Natural killer cell (primary cell): ENCODE measurements at places on chromosomes 11 and 22. TPM values are rescaled to one million over a fixed set of nuclear protein-coding genes. Genes with fewer than 3 reads are reported as not detected.

DNA sequence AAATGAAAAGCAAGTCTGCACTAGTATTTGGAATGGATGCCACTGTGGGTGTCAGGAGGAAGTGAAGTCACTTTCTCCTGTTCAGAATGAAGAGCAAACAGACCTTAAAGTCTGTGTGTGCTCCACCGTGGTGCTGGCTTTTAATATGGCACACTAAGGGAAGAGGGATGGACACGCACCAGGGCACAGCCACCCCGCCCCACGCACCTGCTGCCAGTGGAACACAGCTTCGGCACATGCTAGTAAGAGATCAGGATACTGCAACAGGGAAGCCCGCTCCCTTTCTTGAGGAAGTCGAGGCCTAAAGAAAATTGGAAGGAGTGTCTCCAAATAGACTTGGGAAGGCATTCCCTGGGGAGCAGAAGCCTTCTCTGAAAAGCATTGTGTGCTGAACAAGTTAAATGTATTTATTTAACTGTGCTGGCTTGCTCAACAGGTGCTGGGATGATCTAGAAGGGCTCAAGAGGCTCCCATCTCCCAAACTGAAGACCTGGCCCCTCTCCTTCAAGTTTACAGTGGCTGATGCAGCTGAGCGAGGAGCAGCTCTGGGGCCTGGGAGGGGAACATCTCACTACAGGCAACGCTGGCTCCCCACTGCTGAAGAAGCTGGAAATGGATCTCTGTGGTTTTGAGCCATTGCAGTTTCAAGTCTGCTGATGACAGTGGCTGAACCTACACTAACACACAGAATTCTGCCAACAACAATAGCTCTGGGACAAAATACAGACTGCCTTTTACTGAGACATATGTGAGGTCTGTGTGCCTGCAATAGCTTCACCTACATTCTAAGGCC lies 504.6 kb upstream of the B3GAT1 start:
- DNase-seq = no peak

DNA sequence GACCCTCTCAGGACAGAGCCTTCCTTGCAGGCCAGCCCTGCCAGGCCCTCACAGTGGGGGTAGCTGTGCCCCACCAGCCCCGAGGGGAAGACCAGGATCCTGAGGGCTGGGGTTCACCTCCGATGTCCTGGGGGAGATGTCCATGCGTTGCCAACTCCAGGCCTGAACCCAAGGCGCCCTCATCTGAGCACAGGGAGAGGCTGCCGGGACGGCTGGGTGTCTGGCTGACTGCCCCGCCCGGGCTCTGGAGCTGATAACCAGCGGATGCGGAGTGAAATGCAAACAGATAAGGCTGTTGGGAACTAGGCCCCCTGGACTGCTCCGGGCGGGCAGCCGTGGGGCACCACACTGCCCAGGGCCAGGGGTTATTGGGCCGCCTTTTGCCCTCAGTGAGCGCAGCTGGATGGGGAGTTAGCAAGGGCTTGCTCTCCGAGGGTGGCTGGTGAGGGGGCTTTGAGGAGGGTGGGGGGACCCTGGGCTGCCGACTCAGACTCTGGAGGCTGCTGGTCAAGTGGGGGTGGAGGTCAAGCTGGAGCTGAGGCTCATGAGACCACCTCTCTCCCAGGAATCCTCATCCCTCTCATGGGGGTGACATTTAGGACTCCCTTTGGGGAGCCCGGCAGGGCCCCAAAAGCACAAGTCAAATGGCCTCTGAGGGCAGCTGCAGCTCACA lies 5.6 kb upstream of the MUC6 start:
- no peak for DNase-seq

DNA sequence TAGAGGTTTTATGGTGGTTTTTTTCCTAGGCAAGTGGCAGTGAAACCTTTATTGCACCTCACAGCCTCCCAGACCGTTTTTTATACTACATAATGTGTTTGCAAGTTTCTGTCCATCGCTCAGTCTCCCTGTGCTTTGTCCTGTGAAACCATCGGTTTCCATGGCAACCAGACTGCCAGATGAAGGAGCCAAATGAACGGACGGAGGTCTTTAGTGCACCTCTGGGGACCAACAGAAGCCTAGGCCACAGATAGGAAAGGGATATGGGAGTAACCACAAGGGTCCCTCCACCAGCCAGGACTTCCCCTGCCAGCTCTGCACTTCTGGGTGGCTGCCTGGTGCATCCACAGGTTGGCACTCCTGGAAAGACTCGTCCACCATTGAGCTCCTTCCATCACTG lies 165.0 kb downstream of the CHST1 start:
- no peak for DNase-seq

- no peak for DNase-seq
Measured at GRCh38 chr11:76598426-76598839, 72.1 kb downstream of the LRRC32 start.

MIEF1 gene
- 25.1 TPM for total RNA-seq

DNA sequence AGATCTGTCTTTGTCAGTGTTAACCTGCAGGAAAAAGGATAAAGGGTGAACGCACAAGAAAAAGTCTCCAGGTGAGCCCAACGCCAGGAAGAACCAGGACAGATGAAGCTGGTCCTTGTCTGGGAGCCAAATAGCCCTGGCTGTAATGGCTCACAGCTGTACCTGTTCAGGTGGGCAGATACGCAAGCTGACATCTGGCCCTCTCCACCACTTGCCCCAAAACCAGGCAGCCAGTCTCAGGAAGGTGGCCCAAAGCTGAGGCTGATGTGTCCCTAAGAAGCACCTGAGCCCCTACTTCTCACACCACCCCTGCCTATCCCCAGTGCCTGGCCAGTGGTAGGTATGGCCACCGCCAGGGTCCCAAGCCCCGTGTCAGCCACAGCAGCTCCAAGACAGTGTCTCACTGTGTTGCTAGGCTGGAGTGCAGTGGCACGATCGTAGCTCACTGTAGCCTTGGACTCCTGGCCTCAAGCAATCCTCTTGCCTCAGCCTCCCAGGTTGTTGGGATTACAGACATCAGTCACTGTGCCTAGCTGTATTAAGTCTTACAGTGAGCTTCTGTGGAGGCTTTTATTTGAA lies 14.8 kb downstream of the TOP3B start:
- DNase-seq = no peak

DNA sequence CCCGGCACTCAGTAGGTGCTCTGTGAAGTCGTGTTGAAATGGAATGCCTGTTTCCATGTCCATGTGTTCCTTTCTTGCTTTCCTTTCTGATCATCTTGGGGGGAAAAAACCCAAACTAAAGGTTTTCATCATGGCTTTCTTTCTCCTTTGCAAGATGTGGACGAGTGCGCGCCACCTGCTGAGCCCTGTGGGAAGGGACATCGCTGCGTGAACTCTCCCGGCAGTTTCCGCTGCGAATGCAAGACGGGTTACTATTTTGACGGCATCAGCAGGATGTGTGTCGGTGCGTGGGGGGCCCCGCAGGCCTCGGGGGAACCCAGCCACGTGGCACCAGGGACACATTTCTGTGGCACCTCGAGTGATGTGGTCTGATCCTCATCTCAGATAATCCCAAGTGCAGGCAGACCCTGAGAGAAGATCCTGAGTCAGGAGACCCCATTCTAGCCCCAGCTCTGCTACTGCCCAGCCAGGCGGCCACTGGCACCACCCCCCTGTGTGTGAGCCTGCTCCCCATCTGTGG lies 39.4 kb downstream of the FBLN1 start:
- no peak for DNase-seq

CNGA4 gene
- total RNA-seq = 0.35 TPM

GRCh38 chr11:72443016-72443415 lies 8.7 kb upstream of the CLPB start:
- DNase-seq = no peak

DNA sequence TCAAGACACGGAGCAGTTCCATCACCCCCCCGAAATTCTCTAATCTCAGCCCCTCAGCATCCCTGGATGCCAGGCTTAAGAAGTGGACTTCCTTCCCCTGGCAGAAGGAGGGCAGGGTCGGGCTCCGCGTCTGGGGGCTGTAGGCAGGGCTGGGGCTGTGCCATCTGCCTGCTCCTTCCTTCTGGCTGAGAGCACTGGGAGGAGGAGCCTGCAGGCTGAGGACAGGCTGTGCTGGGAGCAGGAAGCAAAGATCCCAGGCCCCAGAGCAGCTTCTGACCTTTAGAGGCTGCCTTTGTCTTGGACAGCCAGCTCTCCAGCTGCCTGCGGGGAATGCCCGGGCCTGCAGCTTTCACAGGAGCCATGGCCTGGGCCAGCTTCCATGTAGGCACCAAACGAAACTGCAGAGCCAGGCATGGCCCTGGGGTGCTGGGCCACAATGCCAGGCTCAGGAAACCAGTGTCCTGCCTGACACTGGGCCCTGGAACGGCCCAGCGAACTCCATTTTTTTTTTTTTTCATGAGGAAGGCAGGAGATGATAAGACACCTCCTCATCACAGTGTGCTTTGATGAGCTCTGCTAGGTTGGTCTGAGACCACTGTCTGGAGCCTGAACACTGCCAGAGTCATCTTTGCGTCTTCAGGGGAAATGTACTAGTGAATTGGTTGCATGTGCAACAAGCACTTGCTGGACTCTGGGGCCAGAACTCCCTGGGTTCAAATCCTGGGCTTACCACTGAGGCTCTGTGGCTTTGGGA lies 67.9 kb downstream of the MCM5 start:
- no peak for DNase-seq

DNA sequence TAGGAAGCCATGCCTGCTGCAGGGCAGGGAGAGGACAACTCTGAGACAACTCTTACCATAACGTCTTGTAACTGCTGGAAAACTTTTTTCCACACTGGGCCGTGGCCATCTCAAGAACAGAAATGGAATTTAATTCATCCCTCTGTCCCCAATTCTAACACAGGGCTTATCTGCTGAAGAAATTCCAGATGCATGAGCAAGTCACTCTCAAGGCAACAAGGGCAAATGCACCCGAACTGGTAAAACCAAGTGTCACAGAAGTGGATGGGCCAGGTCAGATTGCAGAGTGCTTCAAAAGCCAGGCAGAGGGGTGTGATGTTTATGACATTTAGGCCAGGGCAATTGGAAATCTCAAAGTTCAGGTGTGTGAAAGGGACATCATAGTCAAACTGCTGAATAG lies 7.4 kb downstream of the SMPD1 start:
- DNase-seq = no peak

- DNase-seq = no peak
Measured at GRCh38 chr11:47731475-47731874, 16.3 kb upstream of the AGBL2 start.

GRCh38 chr22:33871935-33872334 lies 48.3 kb downstream of the LARGE1 start:
- DNase-seq = no peak

DNA sequence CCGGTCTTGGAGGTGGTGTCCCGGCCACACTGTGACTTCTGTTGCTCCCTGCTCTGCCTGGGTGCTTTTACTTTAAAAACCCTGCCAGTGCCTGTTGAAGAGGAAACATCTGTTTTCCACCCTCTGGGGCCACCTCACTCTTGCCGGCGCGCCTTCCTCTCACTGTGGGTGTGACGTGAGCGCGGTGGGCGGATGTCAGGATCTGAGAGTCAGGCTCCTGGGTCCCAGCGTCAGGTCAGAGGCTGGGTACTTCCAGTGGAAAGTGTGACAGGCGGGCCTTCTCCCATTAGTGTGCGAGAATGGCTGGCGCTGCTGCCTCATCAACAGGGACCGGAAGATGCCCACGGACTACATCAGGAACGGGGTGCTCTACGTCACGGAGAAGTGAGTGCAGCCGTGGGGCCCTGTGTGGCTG lies 54.2 kb downstream of the GRAMD4 start:
- DNase-seq = peak; percentile 45

GRCh38 chr11:7643314-7643713 lies 30.0 kb downstream of the CYB5R2 start:
- DNase-seq = no peak

TEX12 gene
- 0.50 TPM for total RNA-seq
